Epithelial cell of proximal tubule (primary cell): ENCODE measurements at places on chromosomes 6 and 20.
A peak's percentile ranks its signal among the peaks of the same experiment; 100 is the strongest.

DNA sequence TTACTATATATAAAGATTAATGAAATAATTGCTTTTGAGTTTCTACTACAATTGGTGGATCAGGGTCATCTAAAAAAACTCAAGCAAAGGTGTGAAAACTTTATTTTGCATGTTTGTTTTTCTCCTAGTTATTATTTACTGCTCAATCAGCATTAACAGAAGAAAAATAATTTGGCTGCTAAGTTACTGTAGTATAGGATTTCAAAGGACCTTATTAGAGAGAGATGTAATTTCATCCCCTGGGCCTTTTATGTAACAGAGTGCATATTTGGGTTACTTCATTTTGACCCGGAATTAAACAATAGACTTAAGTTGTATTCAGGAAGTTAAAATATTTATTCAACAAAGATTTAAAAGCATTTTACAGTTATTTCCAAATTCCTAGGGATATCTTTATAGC lies 49.8 kb downstream of the EYA4 start:
- no peak for DNase-seq

- DNase-seq = no peak
Measured at GRCh38 chr6:141313986-141314385, 818.7 kb upstream of the GJE1 start.

DNA sequence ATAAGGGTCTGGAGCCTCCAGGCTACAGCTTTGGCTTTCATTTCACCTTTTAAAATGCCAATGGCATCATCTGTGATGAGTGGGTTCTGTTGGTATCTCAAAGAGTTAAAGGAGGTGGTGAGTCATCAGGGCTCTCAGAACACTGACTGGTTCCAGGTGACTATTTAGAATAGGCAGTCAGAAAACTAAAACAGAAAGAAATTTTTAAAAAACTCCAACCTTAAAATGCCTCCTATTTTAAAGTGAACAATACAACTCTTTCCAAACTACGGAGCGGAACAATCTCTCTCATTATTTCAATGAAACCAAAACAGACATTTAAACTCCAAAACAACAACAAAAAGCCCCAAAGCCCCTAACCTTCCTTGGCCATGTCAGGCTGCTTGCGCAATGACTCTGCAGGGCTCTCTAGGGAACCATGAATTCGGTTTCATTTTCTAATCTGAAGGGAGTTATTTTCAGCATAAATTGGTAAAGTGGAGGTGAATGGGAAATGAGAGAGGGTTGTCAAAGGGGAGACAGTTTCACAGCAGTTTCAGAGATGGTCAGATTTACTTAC lies 194.9 kb downstream of the KIF6 start:
- peak; percentile 27 for DNase-seq

DNA sequence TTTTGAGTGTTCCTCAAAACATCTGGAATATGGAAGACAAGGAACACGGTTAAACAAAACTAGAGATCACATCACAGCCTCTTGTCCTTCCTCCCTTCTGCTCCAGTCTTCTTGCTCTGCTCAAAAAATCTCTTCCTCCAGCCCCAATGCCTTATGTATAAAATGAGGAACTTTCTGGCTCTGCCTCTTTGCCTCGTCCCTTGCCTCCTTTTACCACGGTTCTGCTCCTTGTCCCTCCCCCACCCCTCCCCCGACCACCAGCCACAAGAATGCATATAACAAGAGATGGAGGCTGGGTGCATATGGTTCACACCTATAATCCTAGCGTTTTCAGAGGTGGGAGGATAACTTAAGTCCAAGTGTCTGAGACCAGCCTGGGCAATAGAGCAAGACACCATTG lies 43.6 kb downstream of the PLAGL2 start:
- no peak for DNase-seq

GRCh38 chr6:125974214-125974866 lies 12.0 kb upstream of the TRMT11 start:
- no peak for DNase-seq

DNA sequence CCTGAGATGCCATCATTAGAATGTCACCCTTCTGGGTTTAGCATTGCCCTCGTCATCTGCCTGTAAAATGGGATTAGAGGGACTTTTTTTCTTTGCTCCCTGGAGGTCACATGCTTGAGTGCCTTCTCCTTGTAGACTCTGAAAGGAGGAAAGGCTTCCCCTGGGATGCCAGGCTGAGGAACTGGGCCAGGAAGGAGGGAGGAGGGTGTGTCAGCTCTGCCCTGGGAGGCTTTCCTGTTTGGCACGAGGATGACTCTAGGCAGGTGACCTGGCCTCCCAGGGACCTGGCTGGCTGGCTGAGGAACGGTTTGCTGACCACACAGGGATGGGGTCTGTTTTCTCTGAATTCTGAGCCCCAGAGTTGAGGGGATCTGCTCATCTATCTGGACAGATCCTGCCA lies 137.9 kb upstream of the RNF24 start:
- no peak for DNase-seq

- no peak for DNase-seq
Measured at GRCh38 chr6:1378065-1379016, 11.0 kb upstream of the FOXF2 start.

GRCh38 chr6:68635412-68635705 lies 277 bp downstream of the ADGRB3 start:
- DNase-seq = no peak

DNA sequence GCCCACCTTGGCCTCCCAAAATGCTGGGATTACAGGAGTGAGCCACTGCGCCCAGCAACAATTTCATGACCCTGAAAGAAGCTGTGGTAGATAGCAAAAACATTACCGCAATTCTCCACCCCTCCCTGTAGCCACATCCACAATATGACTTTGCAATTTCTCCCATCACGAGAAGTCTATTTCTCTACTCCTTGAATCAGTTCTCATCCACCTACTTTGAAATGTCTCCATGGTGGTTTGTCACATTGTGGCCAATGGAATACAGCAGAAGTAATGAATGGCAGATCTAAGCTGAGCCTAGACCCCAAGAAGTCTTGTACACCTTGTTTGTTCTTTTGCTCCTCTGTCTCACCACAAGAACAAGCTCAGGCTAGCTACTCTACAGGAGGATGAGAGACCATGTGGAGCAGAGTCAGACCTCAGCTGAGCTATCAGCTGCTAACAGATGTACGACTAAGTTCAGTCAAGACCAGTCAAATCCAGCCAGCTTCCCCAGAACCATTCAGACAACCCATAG lies 6.3 kb downstream of the OXT start:
- no peak for DNase-seq

GRCh38 chr6:139981066-139981624 lies 606.7 kb upstream of the CITED2 start:
- DNase-seq = no peak

DNA sequence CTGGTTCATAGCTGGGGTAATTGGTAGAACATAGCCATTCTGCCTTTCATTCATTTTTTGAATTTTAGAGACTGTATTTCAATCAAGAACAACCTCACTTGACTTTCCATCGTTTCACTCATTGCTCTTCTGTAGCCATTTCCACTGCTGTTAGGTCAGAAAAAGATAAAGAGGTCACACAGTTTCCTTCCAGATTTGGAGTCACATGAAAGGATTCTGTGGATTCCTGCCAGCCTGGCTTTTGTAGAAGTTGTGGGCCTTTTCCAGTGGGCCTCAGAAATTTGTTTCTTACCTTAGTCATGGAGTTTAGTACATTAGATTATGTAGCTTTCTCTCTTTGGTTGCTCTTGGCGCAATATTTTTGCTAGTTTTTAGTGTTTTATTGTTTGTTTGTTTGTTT lies 157.8 kb downstream of the SASH1 start:
- DNase-seq = no peak

DNA sequence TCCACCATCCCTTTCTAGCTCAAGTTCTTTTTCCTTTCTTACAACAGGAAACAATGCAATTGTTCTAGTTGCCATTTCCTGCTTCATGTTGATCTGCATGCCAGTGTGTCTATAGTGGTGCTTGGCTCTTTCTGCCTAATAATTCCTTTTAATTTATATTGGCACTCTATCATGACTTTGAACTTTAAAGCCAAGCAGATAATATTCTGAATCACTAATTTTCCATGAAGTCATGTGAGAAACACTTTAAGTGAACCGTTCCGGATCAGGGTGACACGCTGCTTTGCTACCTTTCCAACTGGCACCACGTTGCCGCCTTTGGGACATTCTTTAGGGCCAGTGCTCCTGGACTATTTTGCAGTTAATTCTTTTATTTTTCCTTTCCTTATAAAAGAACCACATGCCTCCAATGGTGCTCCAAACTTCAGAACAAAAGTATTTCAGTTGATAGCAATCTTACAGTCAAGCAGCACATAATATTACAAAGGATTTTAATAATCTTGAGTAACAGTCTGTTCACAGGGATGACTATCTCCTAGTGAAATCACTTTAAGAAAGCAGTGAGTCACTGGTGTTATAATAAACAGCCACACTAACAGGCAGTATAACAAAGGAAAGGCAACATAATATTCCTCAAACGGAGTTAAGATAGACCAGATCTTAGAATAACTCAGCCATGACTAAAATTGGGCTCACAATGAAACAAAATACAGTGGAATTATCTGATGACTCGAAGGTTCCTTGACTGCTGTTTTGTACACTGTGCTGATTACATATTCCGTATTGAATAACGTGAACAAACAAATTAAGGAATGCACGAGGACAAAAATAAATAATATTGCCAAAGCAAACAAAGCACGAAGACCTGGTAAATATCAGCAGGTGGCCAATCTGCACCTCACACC lies 19.0 kb upstream of the BLOC1S5 start:
- peak; percentile 79 for DNase-seq

DNA sequence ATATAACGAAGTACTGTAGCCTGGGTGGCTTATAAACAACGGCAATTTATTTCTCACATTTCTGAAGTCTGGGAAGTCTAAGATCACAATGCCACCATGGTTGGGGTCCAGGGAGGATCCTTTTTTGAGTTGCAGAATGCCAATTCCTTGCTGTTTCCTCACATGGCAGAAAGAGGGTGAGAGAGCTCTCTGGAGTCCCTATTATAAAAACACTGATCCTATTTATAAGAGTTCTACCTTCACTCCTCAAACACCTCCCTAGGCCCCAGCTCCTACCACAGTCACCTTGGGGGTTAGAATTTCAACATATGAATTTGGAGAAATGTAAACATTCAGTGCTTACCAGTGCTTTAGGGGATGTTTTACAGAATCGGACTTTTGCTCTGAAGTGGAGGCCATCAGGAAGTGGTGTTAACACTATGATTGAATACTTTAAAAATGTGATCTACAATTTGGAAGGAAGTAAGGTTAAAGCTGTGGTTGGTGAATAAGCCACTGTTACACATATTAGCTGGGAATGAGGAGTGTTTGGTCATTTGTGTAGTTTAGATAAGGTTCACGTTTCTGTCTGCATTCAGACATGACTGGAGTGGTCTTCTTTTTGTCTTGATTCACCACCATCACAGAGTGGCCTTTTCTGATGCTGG lies 79.9 kb upstream of the SPTLC3 start:
- DNase-seq = peak; percentile 52

GRCh38 chr6:71080133-71080532 lies 123.3 kb upstream of the B3GAT2 start:
- no peak for DNase-seq

DNA sequence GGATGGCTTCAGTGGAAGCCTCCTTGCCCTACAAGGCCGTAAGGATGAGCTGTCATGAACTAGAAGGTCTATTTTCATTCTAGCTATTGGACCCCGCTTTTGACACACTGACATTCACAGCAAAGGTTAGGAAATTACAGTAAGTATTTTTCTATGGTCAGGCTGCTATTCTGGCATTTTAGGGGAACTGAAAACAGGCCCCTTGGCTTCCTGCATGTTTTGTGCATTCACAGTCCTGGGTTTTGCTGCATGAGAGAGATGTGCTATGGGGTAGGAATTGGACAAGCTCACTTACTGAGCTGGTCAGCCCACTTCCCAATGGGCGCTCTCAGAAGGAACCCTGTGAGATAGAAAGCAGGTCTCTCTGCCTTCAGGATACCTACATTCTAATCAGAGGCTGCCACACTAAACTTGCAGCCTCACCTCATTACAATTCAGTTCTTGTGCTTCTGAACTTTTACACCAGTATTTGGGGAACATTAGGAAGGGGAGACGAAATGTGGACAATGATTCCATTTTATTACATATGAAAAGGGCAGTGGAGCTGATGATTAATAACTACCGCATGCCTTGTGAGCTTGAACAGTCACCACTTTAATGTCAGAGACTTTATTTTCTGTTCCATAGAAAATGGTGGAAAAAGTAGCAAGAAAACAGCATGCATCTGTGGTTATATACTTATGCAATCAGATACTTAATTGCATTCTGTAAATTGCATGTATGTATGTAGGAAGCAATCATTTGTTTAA lies 86.6 kb upstream of the TAB2 start:
- no peak for DNase-seq

DNA sequence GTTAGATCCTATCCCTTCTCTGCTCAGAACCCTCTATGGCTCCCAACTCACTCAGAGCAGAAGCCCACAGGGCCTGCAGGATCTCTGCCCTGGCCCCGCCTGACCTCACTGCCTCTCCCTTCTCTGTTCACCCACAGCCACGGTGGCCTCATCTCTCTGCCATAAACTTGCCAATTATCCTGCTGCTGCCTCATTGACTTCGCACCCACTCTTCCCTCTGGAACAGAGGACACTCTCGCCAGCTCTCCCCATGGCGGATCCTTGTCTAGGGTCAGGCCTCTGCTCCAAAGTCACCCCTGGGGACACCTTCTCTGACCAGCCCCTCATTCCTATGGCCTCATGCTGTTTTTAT lies 86.4 kb downstream of the CEBPB start:
- no peak for DNase-seq

- DNase-seq = peak; percentile 29
Measured at GRCh38 chr6:168301648-168302398, 17.8 kb downstream of the DACT2 start.

GRCh38 chr6:29955783-29956182 lies 13.5 kb downstream of the HLA-A start:
- DNase-seq = no peak

DNA sequence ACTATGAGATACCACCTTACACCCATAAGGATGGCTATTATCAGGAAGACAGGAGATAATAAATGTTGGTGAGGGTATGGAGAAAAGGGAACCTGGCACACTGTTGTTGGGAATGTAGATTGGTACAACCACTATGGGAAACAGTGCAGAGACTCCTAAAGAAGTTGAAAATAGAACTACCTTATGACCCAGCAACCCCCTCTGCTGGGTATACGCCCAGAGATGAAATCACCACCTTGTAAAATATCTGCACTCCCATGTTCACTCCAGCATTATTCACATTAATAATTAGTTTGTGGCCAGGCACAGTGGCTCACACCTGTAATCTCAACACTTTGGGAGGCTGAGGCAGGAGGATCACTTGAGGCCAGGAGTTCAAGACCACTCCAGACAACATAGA lies 26.8 kb downstream of the ZBTB9 start:
- no peak for DNase-seq

DNA sequence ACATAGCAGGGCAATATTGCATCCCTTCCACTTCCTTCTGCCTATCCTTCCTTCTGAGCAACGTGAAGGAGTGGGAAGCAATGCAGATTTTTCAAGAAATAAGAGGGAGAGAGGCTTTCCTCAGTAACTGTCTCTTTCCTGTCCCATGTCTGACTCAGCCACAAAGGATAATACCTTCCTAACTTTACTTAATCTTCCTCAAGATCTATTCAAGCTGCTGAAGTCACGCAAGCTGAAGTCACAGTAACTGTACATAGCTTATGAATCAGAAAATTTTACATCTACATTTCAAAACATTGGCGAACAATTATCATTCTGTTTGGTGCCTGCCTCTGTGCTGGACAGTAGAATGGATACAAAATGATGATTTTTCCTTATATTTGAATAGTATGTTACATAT lies 86.4 kb upstream of the POU3F2 start:
- DNase-seq = no peak
